Putamen (tissue), 1 donor: ENCODE measurements at places on chromosomes 1 and 21.

DNA sequence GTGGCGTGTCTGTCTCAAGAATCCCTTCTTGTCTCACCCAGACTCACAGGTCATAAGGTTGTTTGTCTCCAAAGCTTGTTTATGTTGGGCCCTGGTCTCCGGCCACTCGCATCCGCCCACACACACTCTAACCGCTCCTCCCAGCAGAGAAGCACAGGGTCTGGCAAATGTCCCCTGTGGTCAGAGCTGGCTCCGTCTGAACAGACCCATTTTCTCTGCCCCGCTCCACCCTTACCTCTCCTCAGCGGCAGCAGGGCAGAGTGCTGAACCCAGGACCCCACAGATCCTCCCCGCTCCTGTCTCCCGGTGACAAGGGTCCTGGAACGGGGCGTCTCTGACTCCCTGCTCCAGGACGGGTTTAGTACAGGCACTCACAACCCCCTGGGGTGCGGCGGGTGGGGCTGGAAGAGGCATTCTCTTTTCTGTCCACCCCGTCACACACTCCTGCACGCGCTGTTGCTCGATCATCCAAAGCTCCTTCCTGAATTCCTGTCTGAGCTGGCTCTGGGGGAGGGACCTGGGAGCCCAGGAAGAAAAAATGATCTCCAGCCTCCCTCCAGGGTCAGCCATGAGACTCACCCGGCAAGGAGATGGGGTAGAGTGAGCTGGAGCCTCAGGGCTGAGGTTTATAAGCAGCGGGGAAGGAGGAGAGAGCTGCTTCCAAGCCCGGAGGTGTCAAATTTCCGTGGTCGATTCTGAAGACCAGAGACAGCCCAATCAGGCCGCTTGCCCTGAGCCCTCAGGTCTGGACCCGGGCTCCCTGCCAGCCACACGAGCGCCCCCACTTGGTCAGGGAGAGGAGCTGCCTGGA is at the start of gene S100A13:
S100A13 (minus strand) TSS at position 602 of the 811 bp plus-strand sequence. CDS start 1,033 bp downstream, outside the sequence.
- no peak for DNase-seq

GRCh38 chr1:176517484-176517883 is 54.5 kb downstream of the PAPPA2 start:
- no peak for DNase-seq

DNA sequence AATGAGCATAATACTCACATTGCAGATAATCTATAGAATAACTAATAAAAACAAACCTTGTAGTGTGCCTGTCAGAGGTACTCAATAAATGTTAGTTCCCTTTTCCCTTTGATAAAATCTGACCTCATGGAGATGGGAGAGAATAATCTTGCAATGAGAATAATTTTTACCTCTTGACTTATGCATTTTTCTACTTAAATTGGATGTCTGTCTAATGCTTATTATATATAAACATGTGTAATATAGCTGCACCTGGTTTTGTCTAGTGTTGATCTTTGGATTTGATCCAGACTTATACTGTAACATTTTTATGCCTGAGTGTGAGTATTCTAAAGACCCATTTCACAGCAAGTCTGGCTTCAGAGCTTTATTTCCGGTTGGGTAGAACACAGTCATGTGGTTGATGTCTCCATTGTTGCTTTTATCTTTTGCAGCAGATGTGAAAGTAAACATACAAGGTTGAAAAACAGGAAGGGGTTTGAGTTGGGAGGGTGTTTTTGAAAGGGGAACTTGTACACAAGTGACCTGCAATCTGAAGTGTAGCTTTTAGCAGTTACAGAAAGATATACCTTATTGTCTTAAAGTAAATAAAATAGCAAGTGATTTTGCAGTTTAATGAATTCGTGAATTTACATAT is 12.4 kb downstream of the EPB41 start:
- DNase-seq = no peak

GRCh38 chr1:173020138-173020750 is 30.5 kb downstream of the TNFSF18 start:
- peak; percentile 12 for DNase-seq

- DNase-seq = no peak
Measured at GRCh38 chr1:203462878-203463277, 12.7 kb upstream of the PRELP start.

- no peak for DNase-seq
Measured at GRCh38 chr1:234621657-234622335, 11.8 kb upstream of the IRF2BP2 start.

GRCh38 chr1:62513013-62513412 is 76.2 kb downstream of the USP1 start:
- no peak for DNase-seq

GRCh38 chr1:16145030-16145661 is 10.7 kb downstream of the EPHA2 start:
- DNase-seq = no peak

- no peak for DNase-seq
Measured at GRCh38 chr1:24121406-24121805, 9.5 kb upstream of the MYOM3 start.

- DNase-seq = no peak
Measured at GRCh38 chr1:20107796-20108195, 11.5 kb downstream of the PLA2G2D start.

DNA sequence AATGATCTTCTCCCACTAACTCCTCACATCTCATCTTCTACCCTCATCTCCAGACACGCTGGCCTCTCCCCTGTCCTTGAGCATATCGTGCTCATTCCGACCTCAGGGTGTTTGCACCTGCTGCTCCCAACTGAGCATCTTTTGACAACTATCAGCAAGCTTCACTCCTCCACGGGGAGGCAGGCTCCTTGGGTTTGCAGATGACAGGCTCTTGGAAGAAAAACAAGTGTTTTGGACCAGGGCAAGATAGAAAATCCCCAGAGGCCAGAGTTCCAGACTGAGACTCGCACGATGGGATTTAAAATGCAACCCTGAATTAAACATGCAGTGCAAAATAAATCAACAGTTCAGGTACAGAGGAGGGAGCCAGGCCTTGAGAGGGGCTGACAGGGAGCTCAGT is 246.7 kb downstream of the PTPRU start:
- DNase-seq = no peak

DNA sequence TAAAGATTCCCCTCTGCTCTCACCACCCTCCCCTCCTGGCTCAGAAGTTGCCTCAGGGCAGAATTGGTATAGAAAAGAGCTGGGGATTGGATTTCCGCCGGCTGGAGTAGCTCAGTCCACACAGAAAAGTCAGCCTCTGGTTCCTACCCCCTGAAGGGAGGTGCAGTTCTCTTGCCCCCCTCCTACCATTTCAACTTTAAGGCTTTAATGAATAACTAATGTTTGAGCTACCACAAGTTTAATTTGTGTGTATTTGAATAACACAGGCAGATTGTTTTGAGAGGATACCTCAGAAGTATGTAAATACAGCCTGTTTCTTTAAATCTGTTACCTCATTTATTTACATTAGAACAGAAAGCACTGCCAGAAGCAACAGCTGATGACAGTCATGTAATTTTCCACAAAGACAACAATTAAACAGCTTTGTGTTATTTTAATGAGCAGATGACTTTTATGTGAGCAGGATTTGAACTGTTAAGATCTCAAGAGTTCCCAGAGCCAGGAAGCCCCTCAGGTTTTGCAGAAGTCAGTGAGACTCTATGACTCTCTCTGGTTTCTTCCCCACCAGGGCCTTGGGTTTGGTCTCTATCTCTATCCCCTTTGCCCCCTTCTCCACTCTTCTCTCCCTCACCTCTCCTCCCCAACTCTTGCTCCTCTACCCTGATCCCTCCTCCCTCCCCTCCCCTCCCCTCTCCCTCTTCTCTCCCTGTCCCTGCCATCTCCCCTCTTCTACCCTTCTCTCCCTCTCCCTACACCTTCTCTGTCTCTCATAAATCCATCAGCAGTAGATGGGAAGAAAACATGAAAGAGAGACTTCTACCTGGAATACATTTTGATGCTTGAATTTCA is 26.3 kb downstream of the DUSP10 start:
- no peak for DNase-seq

DNA sequence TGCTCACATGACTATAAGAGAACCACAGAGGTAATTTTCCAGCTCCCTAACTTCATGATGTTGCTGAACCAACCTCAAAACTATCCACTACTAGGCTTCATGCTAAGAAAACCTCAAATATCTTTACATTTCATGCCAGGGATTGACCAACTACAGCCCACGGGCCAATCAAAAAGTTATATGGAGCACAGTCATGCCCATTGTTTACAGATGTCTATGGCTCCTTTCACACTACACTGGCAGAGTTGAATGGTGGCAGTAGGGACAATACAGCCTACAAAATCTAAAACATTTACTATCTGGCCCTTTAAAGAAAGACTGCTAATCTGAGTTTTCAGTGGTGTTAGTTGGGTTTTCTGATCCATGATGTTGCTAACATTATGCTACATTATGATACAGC is 154.8 kb downstream of the TM2D1 start:
- DNase-seq = no peak

DNA sequence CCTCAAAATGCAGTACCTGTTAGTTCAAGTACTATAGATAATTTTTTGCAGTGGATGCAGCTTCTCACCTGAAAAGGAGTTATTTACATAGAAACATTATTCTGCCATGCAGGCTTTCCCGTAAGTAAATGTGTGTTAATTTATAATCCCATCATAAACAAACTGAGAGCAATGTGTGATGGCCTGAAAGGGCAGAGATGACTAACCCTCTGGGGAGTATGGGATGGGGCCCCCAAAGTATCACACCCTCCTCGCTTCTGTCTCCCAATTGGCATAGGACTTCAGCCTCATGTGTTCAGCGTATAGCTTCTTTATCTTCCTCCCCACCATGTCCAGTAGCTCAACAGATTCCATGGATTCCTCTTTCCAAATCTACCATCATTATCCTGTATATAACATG is 7.6 kb downstream of the HMGCL start:
- DNase-seq = no peak

DNA sequence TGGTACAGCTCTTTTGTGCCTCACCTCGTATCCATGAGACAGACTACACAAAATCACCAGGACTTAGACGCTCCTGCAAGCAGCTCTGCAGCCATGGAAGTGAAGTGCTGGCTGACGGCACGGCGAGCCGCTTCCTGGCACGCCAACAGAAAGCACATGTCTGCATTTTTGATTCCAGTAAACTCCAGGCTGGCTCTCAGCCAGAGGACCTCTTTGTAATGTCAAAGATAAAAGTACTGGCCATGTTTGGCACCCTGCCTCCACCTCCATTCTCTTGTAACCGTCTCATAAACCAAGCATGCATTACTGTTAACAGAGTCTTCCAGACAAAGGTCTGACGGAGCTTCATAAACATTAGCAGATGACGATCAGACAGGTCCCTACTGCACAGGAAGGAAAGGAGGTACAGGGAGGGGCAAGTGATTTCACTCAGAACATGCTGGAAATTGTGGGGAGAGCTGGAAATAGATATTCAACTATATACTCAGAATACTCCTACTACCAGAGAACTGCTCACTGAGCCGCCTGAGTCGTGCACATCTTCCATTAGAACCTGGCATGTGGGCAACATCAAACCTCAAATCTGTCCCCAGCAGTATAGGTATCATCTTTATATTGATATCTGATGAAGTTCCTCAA is 632.0 kb downstream of the SMYD3 start:
- peak; percentile 14 for DNase-seq

DNA sequence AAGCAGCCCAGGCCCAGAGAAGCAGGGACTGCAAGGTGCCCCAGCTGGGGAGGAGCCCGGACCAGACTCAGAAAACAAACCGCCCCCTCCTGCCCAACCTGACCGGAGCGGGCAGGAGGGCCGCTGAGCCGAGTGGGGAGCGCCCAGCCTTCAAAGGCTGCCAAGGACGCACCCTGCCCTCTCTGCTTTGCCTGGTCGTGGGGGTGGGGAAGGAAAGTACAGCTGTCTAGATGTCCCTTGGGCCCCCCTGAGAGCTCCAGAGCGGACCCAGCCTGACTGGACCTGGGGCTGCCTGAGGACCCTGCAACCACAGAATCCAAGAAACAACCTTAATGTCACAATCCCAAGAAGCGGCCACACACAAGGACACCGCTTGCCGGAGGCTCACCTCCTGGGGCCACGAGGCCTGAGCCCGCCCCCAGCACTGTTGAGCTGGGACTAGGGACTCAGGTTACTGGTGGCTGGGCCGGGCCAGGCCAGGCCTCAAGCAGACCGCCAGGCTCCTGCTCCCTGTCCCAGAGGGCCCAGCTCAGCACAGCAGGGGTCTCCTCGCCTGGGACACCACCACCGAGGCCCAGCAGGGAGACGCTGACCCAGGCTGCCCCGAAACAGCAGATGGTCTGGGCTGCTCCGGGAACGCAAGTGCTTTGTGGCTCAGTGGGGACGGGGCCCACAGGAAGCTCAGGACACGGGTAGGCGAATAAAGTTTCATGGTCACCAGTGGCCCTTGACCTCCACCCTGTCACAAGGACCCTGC is 1.4 kb downstream of the DVL1 start:
- no peak for DNase-seq

DNA sequence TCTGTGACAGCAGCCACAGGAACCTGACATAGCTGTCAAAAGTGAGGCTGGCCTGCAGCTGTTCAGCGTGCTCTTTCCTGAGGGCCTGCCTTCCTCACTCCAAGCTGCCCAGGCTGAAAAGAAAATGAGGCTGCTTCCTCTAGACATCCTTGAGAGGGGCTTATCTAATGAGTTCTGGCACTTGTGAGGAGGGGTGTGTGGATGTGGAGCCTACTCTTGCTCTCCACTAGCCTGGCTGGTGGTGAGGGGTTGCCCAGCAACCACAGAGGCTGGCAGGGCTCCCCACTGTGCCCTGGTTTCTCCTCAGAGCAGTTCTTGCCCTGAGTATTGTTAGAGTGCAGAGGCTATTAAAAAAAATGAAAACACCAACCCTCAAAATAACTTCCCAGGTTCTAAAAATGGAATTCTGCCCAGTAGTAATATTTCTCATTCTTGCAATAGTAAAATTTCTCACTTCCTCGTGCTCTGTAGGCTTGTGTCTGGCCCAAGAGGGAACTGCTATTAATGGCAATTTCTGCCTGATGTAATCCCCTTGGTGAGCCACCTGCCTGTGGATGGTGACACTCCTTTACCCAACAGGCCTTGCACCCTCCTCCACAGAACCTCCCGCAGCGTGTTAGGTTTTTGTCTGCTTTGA is 52.6 kb upstream of the EPS8L3 start:
- no peak for DNase-seq
